ENCODE measurements at places on chromosomes 13 and 19.

- no peak for DNase-seq
Observed at GRCh38 chr19:54069470-54069869, 5.8 kb upstream of the VSTM1 start.

DNA sequence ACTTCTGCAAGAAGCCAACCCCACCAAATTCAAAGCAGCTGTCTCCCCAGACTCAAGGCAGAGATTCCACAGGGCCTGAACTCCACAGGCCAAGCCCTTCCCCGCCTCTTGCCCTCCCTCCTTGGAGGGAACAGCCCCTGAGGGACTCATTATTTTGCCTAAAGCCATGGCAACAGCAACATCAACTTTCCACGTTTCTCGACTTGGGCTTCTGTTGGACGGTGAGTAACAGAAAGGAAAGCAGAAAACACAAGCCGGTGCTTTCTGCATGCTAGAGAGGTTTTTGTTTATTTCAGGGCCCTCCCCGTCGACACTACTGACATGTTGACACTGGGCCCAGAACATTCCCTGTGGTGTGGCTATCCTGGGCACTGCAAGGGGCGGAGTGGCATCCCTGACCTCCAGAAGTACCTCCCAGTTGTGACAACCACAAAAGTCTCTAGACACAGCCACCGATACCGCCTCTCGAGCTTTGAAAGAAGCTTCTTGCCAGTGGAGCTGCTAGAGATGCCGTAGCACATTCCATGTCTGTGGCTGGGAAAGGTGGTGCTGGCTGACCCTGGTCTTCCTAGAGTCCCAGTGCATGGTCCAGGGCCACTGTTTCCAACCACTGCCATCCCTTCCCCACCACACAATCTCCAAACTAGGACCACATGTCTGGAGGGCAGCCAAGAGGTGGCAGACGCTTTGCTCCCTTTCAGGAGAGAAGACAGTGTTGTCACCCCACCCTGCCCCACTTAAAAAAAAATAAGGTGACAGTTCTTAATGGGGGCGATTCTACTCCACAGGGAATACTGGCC is 12.8 kb downstream of the CAPS start:
- DNase-seq: no peak

DNA sequence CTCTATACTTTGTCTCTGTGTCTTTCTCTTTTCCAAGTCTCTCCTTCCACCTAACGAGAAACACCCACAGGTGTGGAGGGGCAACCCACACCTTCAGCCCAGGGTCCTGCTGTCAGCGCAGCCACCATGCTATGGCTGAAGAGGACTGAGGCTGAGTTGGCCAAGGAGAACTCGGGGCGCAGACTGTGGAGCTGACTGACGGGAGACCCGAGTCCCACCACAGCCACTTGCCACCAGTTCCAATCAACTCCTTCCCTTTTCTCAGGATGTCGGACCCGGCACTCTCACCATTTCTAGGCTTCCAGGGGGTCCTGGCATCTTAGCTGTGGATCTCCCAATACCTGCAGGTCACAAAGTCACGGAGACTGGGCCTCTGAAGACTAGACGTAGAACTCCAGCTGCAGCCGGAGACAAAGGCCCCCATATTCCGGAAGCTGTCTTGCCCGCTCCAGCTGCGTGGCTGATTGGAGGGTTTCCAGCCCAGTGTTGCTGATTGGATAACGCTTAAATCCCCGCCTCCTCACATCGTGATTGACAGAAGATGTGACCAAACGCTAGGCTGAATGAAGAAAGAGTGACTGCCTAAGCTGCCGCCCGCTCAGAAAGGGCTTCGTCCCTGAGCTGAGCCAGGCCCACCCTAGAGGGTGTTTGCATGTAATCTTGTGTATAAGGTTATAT is 63.6 kb downstream of the ZNF429 start:
- DNase-seq: peak; percentile 89

- DNase-seq: no peak
Observed at GRCh38 chr13:24272452-24273161, 36.8 kb upstream of the C1QTNF9 start.

- no peak for DNase-seq
Observed at GRCh38 chr13:90485436-90485835, 862.1 kb upstream of the MIR17HG start.

GRCh38 chr13:66210677-66211076 is 1019.5 kb downstream of the PCDH9 start:
- no peak for DNase-seq

- no peak for DNase-seq
Observed at GRCh38 chr19:9178901-9179300, at the start of gene OR7D2. TSS of gene OR7D2 (plus strand) at chr19:9178979. CDS start at chr19:9185782, 6,803 bp downstream.

GRCh38 chr13:100131863-100132574 is 43.1 kb downstream of the PCCA start:
- DNase-seq: peak; percentile 29

DNA sequence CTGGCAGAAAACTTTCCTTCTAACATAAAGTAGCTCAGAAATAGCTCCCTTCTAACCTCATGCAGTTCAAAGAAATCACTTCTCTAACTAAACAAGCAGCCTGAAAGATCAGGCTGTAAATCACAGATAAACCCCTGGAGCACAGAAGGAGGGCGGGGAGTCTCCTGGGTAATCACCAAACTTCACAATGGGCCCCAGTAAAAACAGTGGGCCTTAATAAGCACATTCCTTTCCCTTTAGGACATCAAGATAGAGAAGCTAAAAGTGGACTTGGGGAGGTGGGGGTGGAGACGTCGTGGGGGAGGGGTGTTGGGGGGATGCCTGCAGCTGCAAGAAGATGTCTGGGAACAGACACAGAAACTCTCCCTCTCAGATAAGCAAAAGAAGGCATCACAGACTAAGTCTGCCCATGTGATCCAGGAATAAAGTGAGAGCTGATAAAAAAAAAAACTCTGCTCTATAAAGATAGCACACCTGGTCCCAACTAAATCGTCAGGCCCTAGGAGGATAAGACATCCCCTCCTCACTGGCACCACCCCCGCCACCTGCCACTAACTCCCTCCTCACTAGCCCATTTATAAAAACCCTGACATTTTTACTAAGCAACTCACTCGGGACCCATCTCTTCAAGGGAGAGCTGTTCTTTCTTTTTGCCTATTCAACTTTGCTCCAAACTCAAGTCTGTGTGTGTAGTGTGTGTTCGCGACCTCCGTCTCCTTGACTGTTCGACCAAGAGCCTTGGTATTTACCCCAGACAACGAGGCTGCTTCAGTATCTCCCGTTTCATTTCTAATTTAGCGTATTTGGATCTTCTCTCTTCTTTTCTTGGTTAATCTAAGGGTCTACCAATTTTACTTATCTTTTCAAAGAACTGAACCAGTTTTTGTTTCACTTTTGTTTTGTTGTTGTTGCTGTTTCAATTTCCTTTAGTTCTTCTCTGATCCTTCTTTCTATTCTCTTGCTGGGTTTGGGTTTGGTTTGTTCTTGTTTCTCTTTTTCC is 31.7 kb downstream of the DNAJC15 start:
- DNase-seq: no peak

DNA sequence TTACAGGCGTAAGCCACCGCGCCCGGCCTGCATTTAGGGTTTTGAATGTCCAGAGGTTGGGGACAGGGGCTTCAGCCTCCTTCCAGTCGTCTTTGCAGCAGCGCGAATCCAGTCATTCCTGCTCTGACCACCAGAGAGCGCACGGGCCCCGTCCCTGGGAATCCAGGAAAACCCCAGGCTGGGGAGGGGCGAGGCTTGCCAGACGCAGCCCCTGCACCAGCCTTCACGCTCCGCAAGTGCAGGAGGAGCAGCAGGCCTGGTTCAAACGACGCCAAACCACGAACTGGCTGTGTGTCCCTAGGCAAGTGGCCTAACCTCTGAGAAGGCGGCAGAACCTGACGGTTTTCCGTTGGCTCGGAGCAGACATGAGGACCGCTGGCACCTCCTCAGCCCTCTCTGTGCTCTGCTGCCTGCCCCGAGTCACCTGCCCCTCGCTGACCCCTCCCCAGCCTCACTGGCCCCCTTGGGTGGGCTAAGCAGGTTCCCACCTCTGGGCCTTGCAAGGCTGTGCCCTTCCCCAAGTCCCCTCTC is 2.0 kb upstream of the RNF126 start:
- peak; percentile 57 for DNase-seq

- no peak for DNase-seq
Observed at GRCh38 chr13:97853550-97853949, 99.9 kb upstream of the IPO5 start.

DNA sequence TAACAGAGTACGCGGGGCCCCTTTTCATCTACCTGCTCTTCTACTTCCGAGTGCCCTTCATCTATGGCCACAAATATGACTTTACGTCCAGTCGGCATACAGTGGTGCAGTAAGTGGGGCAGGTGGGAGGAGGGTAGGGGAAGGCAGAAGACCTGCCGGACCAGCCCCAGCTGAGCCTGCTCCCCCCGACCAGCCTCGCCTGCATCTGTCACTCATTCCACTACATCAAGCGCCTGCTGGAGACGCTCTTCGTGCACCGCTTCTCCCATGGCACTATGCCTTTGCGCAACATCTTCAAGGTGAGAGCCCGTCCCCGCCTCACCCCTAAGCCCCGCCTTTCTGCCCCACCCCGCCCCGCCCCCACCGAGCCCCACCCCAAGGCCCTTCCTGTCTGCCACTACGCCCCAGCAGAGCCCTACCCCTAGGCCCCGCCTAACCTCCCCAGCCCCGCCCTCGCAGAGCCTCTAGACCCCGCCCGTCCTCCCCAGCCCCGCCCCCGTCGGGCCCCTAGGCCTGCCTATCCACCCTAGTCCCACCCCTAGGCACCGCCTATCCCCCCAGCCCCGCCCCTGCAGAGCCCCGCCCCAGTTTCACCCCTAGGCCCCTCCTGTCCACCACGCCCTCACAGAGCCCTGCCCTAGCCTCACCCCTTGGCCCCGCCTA is 7.7 kb downstream of the NDUFB7 start:
- DNase-seq: no peak

DNA sequence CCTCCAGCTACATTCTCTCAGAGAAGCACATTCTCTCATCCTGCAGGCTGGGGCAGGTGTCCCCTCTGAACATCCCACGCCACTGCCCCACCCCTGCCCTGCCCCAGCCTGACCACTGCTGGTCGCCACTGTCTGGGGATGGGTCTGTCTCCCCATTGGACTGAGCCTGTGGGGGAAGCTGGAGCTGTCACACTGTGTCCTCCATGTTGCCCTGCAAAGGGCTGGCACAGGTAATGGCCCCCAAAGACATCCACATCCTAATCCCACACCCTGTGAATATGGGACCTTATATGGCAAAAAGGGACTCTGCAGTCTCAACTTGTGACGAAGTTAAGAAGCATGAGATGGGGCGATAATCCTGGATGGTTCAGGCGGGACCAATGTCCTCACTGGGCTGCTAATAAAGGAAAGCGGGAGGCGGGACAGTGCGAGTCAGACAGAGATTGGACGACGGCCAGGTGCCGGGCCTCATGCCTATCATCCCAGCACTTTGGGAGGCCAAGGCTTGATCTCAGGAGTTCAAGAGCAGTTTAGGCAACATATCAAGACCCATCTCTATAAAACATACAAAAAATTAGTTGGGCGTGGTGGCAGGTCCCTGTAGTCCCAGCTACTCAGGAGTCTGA is 9.1 kb downstream of the AP2S1 start:
- no peak for DNase-seq

GRCh38 chr19:48405850-48406249 is 12.4 kb downstream of the GRIN2D start:
- no peak for DNase-seq

- peak; percentile 51 for DNase-seq
Observed at GRCh38 chr13:113393563-113394338, 29.8 kb upstream of the GRTP1 start.

GRCh38 chr13:114275304-114275703 is 6.1 kb upstream of the UPF3A start:
- no peak for DNase-seq

DNA sequence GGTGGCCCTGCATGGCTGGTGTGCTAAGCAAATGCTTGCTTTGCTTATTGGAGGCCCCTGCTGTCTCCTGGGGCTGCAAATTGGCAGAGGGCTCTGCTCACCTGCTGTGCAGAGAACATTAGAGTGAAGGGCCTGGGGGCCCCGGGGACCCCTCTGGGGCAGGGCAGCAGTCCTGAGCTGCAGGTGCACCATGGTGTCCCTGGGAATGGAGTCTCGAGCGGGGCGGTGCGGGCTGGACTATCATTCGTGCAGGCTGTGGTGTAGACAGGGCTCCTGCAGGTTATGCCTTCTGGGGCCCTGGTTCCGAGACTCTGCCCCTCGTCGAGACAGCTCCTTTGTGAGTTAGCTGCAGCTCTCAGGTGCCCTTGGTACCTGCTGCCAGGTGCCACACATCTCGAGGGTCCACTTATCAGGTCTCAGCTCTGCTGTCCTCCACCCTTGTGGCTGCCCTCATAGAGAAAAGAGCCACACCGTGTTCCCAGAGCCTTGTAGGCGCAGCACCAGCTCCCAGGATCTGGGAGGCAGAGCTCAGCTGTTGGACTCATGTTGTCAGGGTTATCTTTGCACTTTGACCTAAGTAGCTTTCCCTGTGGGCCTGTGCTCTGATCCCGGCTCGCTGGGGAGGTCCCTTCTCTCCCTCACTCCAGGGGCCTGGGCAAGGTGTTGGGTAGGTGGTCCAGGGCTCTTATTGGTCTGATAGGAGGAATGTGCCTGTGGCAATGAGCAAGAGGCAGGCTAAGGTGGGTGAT is 58.0 kb upstream of the ZNF536 start:
- DNase-seq: no peak

DNA sequence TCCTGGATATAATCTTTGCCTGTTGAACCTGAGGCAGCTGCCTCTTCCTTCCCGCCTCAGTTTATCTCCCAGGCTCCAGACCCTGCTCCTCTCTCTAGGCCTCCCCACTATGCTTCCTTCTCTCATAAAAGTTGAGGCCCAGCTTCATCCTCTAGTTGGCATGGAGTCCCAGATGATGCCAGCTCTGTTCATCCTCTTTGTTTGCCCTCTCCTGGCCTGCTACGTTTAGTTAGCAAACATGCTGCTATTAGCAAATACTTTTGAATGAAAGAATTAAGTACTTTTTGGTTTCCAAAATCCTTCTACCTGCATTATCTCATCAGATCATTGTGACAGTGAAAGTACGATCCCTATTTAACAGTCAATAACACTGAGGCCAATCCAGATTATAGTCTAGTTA is 472.5 kb downstream of the COG6 start:
- DNase-seq: no peak

DNA sequence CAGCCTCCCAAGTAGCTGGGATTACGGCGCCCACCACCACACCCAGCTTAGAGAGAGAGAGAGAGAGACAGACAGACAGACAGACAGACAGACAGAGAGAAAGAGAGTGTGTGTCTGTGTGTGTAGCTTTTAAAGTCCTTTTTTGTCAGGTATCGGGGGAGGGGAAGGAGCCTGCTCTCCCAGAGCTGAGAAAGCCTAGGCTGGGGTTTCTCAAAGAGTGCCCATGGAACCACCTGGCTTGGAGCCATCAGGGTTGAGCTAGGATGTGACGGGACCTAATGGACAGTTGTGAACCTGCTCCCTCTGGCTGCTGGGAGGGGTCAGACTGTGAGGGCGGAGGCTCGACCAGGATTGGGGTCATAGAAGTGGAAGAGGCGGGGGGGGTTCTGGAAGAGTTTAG is 16.6 kb downstream of the RFX1 start:
- DNase-seq: no peak

DNA sequence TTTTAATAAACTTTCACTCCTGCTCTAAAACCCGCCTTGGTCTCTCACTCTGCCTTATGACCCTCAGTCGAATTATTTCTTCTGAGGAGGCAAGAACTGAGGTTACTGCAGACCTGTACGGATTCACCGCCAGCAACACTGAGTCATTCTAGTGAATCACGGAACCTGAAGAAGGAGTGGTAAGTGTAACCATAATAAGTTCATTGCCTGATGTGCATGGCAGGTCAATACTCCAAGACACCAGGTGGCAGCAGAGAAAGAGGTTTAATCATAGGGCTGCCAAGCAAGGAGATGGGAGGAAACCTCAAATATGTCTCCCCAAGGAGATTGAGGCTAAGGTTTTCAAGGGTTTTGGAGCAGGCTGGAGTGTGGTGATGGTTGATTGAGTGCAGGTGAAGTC is 204.3 kb upstream of the IPO5 start:
- no peak for DNase-seq

GRCh38 chr13:68808456-68808855 is 1299.2 kb upstream of the ATXN8OS start:
- no peak for DNase-seq

Data from stimulated activated CD8-positive, alpha-beta memory T cell treated with anti-CD3 and anti-CD28 coated beads, Interleukin-15, amount 100 ng/mL, for 4 hours (primary cell).